ENCODE measurements at places on chromosomes 11 and 22. TPM values are rescaled to one million over a fixed set of nuclear protein-coding genes. Genes with fewer than 3 reads are reported as not detected.

The DCUN1D5 gene
- 19.5 TPM for total RNA-seq

The FUT4 gene
- 4.7 TPM for total RNA-seq

The TMEM109 gene
- 52.2 TPM for total RNA-seq

The GALNT18 gene
- total RNA-seq: not detected

The UBQLNL gene
- 0.16 TPM for total RNA-seq

The MAPK11 gene
- 2.1 TPM for total RNA-seq

The SAA1 gene
- total RNA-seq: not detected

Measured in CD8-positive, alpha-beta T cell (primary cell).